ENCODE measurements at places on chromosomes 6 and 20.
A peak's percentile ranks its signal among the peaks of the same experiment; 100 is the strongest.

GRCh38 chr20:39886650-39887190 is 802.3 kb downstream of the MAFB start:
- no peak for DNase-seq

DNA sequence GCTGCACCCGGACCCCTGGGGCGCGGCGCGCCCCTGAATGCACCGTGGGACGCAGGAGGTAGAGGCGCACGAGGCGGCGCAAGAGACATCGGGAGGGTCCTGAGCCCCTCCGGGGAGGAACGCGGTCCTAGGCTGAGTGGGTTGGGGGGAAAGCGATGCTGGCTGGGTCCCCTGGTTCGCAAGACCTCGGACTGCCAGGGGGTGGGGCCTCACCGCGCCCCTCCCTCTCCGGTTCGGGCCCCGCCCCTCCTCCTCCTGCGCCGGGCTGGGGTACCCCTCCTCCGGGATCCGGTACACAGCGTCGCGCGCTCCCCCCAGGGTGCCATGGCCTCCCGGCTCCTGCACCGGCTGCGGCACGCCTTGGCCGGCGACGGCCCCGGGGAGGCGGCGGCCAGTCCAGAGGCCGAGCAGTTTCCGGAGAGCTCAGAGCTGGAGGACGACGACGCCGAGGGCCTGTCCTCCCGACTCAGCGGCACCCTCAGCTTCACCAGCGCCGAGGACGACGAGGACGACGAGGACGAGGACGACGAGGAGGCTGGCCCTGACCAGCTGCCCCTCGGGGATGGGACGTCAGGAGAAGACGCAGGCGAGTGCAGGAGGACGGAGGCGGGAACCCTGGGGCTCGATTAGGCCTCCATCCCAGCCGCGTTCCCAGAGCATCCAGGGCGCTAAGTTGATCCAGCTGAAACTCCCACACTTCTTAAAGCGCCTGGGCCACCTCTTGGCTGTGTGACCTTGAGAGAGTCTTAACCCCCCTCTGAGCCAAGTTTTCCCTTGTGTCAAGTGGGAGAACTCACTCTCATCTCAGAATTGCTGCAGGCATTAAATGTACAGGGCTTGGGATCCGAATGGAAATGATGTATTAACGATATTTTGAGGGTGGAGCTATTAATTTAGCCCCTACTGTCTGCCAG is 541 bp downstream of the SNX21 start:
- peak; percentile 82 for DNase-seq

DNA sequence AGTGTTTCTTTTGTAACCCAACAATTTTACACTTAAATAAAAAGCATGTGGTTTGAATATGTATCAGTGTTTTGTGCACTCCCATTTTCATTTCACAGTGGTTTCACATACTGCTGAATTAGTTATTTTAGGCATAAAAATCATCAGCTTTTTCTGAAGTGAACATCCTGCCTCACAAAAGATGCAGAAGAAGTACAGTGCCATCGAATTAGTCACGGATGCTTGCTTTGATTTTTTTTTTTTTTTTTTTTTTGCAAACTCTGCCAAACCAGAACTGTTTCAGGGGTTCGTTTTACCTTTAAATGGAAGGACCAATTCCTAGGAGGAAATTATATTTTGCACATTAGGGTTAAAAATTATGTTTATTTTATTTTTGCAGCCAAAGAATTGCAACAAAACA is 158.6 kb downstream of the RPS12 start:
- no peak for DNase-seq

- DNase-seq, result no peak
Observed at GRCh38 chr6:6695625-6696276, 107.2 kb downstream of the LY86 start.

DNA sequence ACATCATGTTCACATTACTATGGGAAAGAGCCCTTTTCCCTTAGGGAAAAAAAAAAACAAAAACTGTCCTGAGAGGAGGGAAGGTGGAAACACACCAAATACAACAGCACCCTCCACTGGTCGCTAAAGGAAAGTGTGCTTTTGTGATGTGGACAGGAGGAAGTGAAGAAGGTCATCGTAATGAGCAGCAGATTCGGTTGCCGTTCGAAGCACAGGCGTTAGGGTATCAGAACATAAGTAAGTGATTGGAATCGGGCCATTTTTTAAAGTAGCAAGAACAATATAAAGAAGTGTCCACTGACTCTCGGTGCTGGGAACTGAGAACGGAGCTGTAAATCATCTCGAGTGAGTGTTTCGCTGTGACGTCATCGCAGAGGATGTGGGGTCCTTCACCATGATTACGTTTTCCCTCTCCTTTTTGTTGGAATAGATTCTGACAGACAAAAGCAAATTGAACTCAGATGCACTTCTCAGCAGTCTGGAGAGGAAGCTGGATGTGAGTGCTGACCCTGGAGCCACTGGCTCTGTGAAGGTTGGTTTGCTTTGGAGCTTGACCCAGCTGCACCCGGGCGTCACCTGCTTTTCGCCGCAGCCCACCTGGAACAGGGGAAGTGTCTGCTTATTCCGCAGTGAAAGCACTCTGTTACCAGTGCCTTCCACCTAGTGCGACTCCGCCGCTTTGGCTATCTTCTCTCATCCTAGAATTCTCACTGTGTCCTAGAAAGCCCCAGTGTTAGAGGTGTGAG is 203.6 kb upstream of the GMDS start:
- DNase-seq, result no peak

DNA sequence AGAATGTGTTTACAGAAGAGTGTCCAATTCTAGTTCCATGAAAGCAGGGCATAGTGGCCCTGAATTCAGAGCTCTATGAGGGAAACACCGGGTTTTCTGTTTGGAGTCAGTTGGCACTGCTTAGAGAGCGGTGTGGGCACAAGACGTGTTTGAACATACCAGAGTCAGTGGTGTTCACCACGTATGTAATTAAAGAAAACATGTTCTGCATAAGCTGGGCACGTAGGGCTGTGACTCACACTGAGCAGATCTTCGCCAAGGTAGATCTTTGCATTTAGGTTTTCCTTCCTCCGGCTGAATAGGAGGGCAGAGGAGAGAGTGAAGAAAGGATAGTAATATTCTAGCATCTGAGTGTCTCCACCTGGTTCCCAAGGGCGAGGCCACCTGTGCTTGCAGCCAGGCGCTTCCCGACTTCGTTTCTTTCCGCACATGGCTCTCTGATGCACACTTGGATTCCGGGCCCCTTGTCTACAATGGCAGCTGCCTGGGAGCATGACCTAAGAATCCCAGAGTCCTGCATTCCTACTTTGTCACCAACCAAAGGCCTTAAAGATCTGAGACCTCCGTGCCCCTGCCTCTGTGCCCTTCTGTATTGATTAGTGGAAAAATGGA is 136.2 kb downstream of the ERMARD start:
- no peak for DNase-seq

DNA sequence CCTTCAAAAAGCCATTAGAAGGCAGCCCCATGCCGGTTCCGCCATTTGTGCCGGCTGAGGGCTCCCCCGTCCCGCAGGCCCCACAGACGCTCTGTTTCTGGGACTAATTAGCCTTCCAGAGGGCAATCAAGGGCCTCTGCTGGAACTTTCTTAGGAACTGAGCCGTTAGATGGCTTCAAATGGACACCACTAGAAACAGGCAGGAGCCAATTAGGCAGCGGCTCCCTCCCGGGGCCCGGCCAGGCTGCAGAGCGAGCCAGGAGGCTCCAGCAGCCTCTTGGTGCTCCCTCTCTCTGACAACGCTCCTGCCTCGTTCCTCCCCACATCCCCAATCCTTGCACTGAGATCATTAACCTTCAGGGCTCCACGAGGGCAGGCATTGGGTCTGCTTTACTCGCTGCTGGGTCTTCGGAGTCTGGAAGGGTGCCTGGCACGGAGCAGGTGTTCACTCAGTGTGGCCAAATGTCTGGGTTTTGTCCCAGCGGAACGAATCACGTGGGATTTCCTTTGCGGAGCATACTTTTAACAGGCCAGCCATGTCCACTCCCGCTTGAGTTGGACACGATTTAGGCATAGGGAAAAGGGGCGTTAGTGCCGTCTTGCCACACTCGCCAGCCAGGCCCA is 98.3 kb downstream of the TMEM242 start:
- peak; percentile 75 for DNase-seq

- no peak for DNase-seq
Observed at GRCh38 chr6:51513891-51514747, 573.3 kb downstream of the PKHD1 start.

- DNase-seq, result no peak
Observed at GRCh38 chr6:66861007-66861541, 1154.0 kb upstream of the EYS start.

- no peak for DNase-seq
Observed at GRCh38 chr6:144285548-144285797, 338 bp downstream of the UTRN start.

- no peak for DNase-seq
Observed at GRCh38 chr20:48107560-48107959, 322.3 kb upstream of the SULF2 start.

DNA sequence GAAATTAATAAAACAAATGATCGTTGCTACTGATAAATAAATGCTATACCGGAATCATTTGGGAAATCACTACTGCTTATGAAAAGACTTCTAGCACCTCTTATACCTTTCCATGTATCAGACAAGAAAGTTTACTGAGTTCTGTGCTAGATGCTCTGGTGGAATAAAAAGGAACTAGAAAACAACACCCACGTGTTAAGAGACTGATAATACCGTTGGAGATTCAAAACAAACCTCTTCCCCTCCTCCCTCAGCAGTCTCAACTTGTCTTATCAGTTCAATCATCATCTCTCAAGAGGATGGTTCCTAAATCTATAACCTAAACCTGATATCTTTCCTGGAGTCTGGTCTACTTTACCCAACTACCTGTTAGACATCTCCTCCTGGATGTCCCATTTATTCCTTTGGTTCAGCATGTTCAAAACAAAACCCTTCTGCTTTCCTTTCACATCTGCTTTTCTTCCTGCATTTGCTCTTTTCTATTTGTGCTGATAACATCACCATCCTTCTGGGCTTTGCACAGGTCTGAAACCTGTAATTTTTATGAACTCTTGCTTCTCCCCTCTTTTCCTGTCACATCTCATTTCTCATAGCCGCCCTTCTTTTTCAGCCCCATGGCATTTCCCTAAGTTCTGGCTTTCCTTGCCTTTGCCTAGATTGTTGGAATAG is 122.2 kb downstream of the COL19A1 start:
- DNase-seq, result no peak

GRCh38 chr6:38638941-38639497 is 710 bp downstream of the BTBD9 start:
- DNase-seq, result no peak

DNA sequence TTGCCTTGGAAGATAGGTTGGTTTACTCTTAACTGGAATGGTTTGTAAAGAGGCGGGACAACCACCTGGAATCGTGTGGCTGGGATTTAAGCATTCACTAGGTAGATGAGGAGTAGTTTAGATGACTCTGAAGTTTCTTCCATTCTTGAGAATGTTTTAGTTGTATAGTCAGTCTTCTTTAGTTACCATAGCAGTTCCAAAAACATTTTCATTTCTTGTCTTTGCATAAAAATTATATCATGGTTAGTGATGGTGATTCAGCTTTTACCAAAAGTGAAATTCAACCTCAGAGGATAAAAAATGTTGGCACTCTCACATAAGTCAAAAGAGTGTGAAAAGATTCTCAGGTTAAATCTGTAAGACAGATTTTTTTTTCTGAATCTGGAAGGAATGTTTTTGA is 70.3 kb downstream of the SMAP1 start:
- no peak for DNase-seq

DNA sequence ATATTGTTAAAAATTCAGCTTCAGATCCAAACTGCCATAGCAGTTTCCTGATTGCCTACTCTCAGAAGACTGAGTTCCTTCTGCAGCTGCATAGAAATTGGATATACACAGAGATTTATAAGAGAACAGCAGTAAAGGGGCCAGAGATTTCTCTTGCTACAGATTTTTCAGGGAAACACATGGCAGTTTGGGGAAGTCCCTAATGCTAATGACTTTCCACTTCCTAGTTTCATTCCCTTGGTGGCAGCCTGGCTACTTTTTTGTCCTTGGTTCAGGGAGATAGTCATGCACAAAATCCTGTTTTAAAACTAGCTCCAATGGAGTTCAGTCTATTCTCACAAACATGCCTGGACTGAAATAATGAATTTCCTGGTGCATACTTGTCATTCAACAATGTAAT is 125.3 kb upstream of the PLCB4 start:
- no peak for DNase-seq

GRCh38 chr20:49948178-49948577 is 12.0 kb downstream of the RNF114 start:
- DNase-seq, result no peak

DNA sequence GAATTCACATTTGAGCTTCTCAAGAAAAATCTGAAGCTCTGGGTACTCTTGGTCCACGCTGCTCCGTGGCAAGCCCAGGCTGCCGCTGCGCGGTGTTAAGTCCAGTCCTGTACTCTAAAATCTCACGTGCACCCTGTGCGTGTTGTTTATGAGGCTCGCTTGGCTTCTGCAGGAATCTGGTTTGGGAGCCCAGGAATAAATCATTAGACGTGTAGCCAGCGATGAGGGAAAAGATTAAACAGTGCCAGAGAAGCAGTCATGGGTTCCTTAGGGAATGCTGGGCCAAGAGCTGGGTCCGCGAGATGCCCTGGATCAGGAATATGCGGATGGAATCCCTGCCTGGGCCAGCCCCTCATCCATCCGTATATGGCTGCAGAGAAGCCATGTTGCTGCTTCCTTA is 87.3 kb downstream of the KCNB1 start:
- peak; percentile 78 for DNase-seq

GRCh38 chr6:25034431-25034921 is 98.7 kb upstream of the RIPOR2 start:
- DNase-seq, result no peak

DNA sequence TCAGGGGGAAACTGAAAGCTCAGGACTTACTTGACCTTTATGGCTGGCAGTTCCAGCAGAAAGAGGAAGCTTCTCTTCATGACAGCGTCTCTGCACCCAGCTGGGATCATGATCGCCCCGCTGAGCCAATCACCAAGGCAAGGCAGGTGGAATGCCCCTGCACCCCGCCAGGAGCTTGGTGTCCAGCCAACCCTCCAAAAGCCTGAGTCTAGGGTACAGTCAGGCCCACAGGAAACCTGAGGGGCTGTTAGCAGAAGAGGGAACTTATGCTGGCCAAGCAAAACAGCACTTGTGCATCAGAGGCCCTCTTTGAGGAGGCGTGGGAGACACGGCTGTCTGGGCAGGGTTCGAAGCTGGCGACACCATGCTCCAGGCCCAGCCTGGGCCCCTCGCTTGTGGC is 188.3 kb upstream of the GMDS start:
- DNase-seq, result no peak

GRCh38 chr20:48875233-48875913 is 46.1 kb upstream of the ARFGEF2 start:
- DNase-seq, result no peak

GRCh38 chr20:22673467-22673866 is 89.1 kb upstream of the FOXA2 start:
- no peak for DNase-seq
